Fibroblast of pulmonary artery (primary cell): ENCODE measurements at places on chromosomes 5 and 9.

GRCh38 chr9:116491219-116491618, 195.9 kb upstream of the TRIM32 start:
- DNase-seq: peak; percentile 33

- DNase-seq: no peak
Observed at GRCh38 chr5:66427139-66427442, 169.1 kb upstream of the MAST4 start.

- no peak for DNase-seq
Observed at GRCh38 chr5:172858511-172858989, 24.5 kb downstream of the ERGIC1 start.

- DNase-seq: no peak
Observed at GRCh38 chr5:60263346-60263745, 369.8 kb upstream of the PDE4D start.

DNA sequence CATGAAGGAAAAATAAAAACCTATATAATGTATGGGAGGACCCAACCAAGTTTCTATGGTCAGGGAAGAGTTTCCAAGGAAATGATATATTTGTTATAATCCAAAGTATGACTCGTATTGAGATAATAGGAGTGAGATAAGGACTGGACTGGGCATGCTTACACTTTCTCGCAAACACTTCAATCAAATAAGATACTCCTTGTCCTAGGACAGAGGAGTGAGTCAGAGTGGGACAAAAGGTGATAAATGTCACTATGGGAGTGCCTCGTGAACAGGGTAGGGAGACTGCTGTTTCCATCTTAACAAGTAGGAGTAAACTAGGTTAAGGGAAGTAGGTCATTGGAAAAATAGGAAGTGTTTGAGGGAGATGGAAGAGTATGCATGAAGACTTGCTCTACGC, 47.2 kb downstream of the MACIR start:
- peak; percentile 7 for DNase-seq

DNA sequence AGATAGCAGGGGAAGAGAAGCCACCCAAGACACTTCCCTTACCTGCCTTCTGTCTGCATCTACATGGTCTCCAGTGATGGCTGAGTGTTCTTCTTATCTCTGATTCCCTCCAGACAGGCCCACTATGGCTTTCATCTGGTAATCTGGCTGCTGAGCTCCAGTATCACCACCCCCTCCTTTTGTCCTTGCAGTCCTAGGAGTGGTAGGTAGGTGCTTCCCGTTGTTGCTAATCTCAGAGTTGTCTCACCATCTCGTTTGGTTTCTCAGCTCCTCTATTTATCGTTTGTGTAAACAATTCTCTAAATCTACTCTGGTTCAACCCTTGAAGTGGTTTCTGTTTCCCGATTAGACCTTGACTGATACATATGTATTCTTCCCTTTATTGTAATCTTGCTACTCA, 243.8 kb upstream of the RFX3 start:
- DNase-seq: no peak

DNA sequence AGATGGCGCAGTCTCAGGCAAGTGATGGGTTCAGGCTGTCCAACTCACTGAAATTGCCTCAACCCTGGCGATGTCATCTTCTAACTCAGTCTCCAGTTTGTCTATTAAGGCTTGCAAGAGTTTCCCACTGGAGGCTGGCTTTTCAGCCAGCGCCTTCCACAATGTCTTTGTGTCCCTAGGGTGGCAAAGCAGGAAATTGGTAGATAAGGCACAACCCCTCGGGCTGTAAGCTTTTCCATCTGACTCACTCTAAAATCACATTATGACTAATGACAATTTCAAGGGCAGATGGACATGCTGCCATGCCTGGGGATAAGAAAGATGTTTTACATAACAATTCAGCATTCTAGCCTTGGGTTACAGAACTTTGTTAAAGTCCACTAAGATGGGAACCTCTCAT, 61.9 kb downstream of the MROH2B start:
- peak; percentile 64 for DNase-seq
